Right lung (tissue), 10 donors: ENCODE measurements at places on chromosomes 4 and X. TPM values are rescaled to one million over a fixed set of nuclear protein-coding genes. Genes with fewer than 3 reads are reported as not detected.
A peak's percentile ranks its signal among the peaks of the same experiment; 100 is the strongest.

GRCh38 chrX:44913656-44914531, 40.9 kb downstream of the KDM6A start:
- no peak for DNase-seq

- DNase-seq, result no peak
Measured at GRCh38 chr4:89929425-89930159, 34.9 kb downstream of the MMRN1 start.

GRCh38 chrX:129404670-129405008, 118.7 kb downstream of the SMARCA1 start:
- no peak for DNase-seq

- DNase-seq, result no peak
Measured at GRCh38 chr4:37475776-37476175, 210.4 kb downstream of the RELL1 start.

DNA sequence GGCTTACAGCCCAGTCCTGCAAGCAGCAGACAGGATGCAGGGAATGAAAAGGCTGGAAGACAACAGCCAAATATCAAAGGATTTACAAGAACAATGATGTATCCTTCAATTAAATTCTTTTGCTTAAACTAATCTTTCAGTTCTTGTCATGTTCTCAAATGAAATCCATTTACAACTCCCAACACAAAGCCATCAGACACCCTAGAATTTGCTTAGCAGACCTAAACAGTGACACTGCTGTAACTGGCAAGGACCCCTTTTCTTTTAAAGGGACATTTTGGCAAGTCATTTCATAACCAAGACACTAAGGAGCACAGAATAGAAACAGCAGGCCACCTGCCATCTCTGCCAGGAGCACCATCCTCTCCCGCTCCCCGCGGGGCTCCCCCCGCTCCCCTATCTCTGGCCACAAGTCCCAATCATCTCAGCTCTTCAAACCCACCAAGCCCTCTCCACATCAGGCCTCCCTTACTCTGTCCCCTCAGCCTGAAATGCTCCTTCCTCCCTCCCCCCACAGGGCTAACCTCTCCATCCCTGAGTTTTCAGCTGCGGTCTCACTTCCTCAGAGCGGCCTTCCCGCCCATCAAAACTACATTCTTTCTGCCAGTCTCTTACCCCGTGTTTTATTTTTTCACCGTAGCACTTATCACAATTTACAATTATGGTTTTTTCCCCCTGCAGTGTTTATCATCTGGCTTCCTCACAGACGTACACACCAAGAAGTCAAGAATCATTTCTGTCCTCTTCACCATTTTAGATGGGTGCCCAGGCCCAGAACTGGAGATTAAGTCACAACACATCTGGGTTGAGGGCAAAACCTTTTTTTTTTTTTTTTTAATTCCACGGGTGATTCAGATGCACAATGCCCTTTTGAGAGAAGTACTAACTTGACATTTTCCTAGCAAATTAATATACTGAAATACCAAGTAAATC, 45.8 kb downstream of the TSPAN5 start:
- DNase-seq, result no peak

DNA sequence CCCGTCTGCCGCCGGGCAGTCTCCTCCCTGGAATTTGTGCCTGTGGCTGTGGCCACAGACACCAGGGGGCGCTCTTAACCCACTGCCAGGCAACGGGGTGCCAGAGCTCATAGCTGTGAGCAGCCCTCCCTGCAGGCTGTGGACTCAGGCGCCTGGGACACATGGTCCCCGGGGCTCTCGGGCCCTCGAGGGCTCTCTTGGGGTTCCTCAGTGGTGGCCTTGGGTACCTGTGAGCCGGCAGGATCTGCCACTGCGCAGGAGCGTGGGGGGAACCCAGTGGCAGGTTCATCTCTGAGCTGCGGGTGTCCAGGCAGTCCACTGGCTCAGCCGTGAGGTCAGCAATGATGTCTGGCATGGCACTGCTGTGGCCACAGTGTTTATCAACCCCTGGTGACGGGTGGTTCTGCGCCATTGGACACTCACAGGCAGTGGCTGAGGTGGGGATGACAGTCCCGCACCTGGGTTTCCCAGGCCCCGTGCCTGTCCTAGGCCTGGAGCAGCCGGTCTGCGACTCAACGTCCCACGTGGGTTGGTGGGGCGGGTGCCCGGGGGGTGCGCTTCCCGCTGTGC, 37.2 kb downstream of the PCGF3 start:
- DNase-seq, result peak; percentile 24

PRDM8 gene
- polyA plus RNA-seq, result 0.88 TPM

DNA sequence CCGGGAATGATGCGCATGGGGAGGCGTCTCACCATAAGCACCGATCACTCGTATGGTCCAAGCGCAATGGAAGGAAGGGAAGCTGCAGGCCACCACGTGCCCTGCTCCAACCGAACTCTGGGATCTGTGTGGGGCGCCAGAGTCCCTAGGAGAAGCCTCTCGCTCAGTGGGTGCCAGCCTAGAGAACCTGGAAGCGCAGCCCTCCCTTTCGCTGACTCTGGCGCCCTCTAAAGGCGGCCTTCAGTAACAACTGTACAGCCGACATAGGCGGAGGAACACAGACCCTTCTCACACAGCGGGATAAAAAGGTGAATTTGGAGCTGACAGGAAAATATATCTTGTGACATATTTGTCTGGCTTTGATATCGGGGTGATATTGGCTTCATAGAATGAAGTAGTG, 76.0 kb downstream of the INTS6L start:
- no peak for DNase-seq

DNA sequence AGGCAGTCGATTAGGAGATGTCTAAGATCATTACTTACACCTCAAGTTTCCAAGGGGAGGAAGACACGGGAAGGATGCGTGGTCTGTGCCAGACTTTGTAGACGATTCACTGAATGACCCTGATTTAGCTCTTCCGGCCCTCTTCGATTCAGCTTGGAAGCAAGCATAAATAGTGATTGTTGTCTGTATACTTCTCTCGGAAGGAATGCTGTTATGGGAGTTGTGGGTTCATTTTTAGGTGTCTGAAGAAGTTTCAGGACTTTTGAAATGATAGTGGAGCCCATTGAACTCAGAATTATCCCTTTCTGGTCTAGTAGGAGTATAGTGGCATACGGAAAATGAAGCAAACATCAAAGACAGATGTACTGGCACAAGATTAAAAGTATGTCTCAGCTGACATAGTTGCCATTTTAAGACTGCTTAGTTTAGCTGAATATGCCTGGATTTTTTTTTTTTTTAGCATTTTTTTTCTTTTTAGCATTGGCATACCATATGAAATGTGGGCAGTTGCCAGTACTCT, 1.0 kb upstream of the ANKRD17 start:
- DNase-seq, result no peak

- peak; percentile 45 for DNase-seq
Measured at GRCh38 chr4:168480931-168481611, 779 bp upstream of the DDX60L start.

GRCh38 chr4:183920512-183920911, 15.4 kb downstream of the STOX2 start:
- no peak for DNase-seq

SGMS2 gene
- 10.3 TPM for polyA plus RNA-seq

GRCh38 chr4:74934888-74935287, 2.0 kb downstream of the PARM1 start:
- no peak for DNase-seq

GRCh38 chrX:38375891-38376290, 23.5 kb downstream of the OTC start:
- DNase-seq, result no peak

ITIH6 gene
- polyA plus RNA-seq, result 0.11 TPM

- DNase-seq, result no peak
Measured at GRCh38 chr4:177901786-177902185, 459.5 kb upstream of the AGA start.

- no peak for DNase-seq
Measured at GRCh38 chr4:33063241-33063640, 2343.1 kb downstream of the PCDH7 start.

DNA sequence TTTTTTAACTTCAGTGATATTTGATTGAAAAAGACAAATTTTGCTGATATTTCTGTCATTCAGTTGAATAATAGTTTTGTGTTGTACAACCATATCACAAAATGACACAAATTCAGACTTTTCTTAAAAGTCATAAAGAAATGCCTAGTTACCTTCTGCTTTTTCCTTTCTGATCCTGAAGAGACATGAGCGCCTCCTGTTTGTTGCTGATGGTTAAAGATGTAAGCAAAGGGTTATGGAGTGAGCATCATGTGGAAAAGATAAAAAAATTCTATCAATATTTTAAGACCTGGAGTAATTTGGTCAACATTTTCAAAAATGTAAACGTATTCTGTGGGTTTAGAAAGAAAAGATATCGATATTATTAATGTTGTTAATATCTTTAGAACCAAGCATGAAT, 669.9 kb upstream of the NR3C2 start:
- DNase-seq, result no peak

GPRASP1 gene
- polyA plus RNA-seq, result 15.6 TPM

GRCh38 chrX:1323315-1323714, 13.3 kb upstream of the IL3RA start:
- no peak for DNase-seq

GRCh38 chrX:139759637-139760036, 51.7 kb upstream of the MCF2 start:
- no peak for DNase-seq

DNA sequence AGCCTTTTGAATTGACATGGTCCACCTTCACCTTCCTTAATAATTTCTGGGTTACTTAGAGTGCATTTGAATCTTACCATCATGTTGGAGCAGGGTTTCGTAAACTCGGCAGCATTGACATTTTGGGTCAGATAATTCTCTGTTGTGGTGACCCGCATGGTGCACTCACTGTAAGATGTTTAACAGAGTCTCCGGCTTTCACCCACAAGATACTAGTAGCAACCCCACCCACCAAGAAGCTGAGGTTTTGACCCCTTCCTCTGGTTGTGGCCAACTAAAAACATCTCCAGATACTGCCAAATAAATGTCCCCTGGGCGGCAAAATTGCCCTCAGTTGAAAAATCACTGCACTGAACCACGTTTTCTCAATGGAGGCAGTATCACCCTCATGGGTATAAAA, 62.7 kb downstream of the CHST7 start:
- no peak for DNase-seq

GRCh38 chrX:140664939-140665338, 44.6 kb upstream of the LINC00632 start:
- DNase-seq, result no peak

GRCh38 chrX:34562006-34562405, 95.1 kb downstream of the TMEM47 start:
- no peak for DNase-seq

DNA sequence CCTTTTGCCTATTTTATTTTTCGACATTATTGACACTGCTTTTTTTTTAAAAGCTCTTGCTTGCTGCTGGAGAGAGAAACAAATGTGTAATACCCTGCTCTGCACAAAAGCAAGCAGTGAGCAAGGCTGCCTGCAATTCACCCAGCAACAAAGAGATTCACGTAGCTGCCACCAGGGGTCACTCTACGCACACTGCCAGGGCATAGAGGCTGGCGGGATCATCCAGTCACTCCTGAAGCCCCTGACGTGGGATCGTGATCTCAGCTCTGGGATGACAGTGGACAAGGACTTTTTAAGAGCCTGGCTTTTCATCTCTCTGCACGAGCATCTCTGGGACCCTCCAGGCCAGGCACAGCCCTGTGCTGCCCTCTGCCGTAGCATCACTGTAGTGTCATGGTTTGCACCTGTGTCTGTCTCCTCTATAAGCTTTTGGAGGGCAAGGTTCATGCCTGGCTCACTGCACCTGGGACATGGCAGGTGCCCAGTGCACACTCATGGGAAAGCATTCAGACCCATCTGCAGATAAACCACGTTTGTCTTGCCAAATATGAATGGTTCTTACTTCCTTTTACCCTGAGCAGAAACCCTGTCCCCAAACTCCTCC, 19.8 kb downstream of the C4orf50 start:
- DNase-seq, result peak; percentile 60

DNA sequence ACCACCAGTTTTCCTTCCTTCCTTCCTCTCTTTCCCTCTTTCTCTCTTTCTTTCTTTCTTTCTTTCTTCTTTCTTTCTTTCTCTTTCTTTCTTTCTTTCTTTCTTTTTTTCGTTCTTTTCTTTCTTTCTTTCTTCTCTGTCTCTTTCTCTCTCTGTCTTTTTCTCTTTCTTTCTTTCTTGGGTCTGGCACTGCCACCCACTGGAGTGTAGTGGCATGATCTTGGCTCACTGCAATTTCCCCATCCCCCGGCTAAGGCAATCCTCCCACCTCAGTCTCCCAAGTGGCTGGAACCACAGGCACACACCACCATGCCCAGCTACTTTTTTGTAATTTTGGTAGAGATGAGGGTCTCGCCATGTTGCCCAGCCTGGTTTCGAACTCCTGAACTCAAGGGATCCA, 51.6 kb upstream of the NHS start:
- DNase-seq, result no peak

TEX13B gene
- polyA plus RNA-seq, result not detected

MND1 gene
- polyA plus RNA-seq, result 16.4 TPM

GRCh38 chrX:110418316-110419235, 59.9 kb downstream of the RTL9 start:
- peak; percentile 72 for DNase-seq

DNA sequence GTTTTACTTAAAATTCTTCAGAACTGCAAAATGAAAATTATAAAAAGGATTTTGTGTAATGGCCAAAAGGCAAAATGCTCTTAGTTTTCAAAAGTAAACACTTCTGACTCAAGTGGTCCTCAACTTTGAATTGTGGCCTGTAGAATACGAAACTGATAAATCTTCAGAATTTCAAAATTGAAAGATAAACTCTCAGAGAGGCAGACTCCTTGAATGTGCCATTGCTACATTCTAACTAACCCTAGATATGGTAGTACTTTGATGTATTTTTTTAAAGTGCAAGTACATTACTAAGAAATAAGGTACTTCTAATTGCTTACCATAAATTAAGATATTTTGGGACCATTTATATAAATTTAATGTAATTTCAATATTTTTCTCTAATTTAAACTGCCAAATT, 44.4 kb downstream of the TNIP3 start:
- no peak for DNase-seq

- no peak for DNase-seq
Measured at GRCh38 chr4:150746156-150746555, 164.2 kb downstream of the MAB21L2 start.

- DNase-seq, result no peak
Measured at GRCh38 chr4:150590631-150591030, 8.7 kb downstream of the MAB21L2 start.

GRCh38 chrX:70488856-70489255, 44.2 kb downstream of the DLG3 start:
- DNase-seq, result no peak

- DNase-seq, result peak; percentile 38
Measured at GRCh38 chr4:64158648-64159326, 250.5 kb downstream of the TECRL start.

DNA sequence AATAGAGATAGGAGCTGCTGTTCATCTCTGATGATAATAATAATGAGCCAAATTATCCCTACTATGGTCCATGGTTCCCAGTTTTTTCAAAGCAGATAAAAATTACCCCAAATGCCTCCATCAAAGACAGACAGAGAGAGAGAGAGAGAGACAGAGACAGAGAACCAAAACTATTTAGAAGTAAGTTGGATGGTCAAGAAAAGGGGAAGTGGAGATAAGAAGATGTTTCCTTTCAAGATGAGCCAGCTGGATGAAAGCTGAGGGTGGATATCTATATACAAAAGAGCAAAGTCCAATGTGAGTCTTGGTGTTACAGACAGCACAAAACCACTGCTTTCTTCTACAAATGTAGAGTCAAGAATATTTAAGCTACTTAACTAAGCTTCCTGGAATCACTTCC, 173.9 kb downstream of the GRIA3 start:
- DNase-seq, result no peak

GRCh38 chr4:42396752-42397634, at the start of gene SHISA3:
SHISA3 (plus strand) TSS chr4:42397488; CDS start chr4:42398057, 569 bp downstream.
- DNase-seq, result peak; percentile 62

TMEM156 gene
- polyA plus RNA-seq, result 0.73 TPM

F8A2 gene
- not detected for polyA plus RNA-seq

MAGEA9B gene
- polyA plus RNA-seq, result not detected

UCP1 gene
- polyA plus RNA-seq, result 0.68 TPM
